ENCODE measurements at places on chromosomes 3 and 15.

GRCh38 chr15:31364301-31365031, 37.8 kb downstream of the KLF13 start:
- no peak for DNase-seq

- no peak for DNase-seq
These were observed 80.1 kb downstream of the CD200 start for GRCh38 chr3:112413074-112413473.

GRCh38 chr3:100155128-100155527, 40.8 kb upstream of the FILIP1L start:
- DNase-seq: no peak

DNA sequence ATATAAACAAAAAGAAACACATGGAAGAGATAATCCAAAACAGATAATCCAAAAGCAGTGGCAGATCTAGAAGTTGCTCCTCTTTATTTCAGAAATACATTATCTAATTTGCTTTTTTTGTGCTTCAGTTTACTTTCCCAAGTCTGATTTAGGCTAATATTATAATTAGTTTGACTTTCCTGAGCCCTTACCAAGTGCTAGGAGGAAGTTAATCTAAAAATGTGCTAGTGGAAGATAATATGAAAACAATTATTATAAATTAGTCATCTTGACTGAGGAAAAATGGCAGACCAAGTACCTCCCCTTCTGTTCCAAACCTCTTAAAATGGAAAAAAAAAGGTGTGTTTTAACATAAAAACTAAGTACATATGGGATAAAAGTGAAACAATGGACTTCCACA, 17.5 kb downstream of the SLC9A9 start:
- DNase-seq: no peak

- DNase-seq: no peak
These were observed 1.8 kb upstream of the ZSCAN2 start for GRCh38 chr15:84598993-84599392.

DNA sequence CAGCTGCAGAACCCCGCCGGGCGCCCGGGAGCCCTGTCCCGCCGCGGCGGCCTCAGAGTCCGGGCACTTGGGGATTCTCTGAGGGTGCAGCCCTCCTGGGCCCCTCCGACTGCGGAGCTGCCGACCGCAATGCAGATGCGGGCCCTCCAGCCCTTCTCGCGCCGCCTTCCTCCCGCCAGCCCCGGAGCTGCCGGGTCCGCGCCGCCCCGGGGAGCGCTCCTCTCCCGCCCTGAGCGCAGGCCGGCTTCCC, 320 bp upstream of the ACAN start:
- no peak for DNase-seq

DNA sequence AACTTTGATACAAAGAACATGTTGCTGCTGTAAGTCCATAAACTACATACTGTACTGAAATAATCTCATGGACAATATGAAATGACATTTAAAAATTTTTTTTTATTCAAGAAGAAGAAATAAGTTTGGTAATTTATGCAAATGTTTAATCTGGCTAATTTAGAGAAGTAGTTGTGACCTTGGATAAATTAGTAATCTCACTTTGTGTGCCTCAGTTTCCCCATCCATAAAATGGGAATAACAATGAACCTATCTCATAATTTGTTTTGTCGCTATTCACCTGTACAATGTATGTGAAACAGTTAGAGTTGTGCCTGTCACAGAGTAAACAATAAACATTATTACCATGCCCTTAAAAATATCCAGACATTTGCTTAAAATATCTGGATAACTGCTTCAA, 15.3 kb upstream of the DPH6 start:
- no peak for DNase-seq

DNA sequence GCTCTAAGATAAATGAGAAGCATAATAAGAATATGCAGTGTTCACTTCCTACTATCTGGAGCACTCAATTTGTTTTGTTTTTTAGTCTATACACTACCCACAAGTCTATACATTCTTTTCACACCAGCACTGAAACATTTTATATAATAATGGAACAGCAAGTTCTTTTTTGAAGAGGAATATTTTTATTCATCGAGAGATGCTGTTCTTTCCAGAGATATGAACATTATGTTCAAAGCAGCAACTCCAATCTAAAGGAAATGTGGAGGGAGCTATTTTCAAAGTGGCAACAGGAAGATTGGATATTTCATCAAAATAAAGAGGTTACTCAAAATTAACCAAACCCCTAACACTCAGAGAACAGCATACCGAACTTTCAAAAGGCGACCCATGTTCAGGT, 16.4 kb upstream of the PYDC2 start:
- no peak for DNase-seq

GRCh38 chr15:87619161-87619960, 637.2 kb downstream of the NTRK3 start:
- no peak for DNase-seq
